Ovary (tissue), 10 donors: ENCODE measurements at places on chromosomes 6 and 20. TPM values are rescaled to one million over a fixed set of nuclear protein-coding genes. Genes with fewer than 3 reads are reported as not detected.

Gene SLC52A3
- 2.3 TPM for total RNA-seq

Gene ADGRF4
- total RNA-seq = not detected

DNA sequence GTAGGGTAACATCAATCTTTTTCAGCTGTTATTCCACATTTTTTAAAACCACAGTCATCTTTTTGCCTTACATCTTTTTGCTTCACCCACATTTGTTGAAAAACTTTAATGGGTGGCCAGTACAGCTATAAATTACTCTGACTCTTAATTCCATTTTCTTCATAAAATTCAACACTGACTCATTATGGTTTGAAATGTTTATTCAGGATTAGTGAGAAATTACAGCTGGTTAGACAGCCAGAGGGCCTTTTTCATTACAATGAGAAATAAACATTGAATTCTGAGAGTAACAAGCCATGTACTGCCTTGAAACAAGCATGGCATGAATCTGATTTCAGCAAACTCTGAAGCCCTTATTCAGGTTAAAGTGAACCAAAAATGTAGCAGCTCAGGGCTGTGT is 19.5 kb downstream of the NDUFAF4 start:
- no peak overlapping the region for H3K4me3 ChIP-seq
- DNase-seq = no peak
- H3K27ac ChIP-seq = no peak overlapping the region
- H3K27me3 ChIP-seq = no peaks in the 10 kb centered on the region
- H3K4me1 ChIP-seq = no peaks in the 10 kb centered on the region

DNA sequence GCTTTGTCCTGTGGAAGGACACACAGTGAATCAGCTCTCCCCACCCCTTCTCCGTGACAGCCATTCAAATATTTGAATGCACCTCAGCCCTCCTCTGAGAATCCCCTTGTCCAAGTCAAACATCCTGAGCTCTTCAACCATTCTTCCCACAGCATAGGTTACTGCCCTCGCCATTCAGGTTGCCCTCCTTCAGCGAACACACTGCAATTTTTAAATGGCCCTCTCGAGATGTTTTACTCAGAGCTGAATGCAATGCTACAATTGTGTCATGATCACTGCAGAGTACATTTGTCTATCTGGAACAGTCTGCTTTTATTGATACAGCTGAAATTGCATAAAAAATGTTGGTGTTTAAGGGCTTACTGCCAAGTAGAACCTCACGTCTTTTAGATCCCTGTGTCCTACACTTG is 48.9 kb downstream of the SLC2A12 start:
- no peaks in the 10 kb centered on the region for H3K27me3 ChIP-seq
- H3K4me3 ChIP-seq = no peak overlapping the region
- DNase-seq = no peak
- H3K36me3 ChIP-seq = no peaks in the 10 kb centered on the region
- H3K4me1 ChIP-seq = no peaks in the 10 kb centered on the region

DNA sequence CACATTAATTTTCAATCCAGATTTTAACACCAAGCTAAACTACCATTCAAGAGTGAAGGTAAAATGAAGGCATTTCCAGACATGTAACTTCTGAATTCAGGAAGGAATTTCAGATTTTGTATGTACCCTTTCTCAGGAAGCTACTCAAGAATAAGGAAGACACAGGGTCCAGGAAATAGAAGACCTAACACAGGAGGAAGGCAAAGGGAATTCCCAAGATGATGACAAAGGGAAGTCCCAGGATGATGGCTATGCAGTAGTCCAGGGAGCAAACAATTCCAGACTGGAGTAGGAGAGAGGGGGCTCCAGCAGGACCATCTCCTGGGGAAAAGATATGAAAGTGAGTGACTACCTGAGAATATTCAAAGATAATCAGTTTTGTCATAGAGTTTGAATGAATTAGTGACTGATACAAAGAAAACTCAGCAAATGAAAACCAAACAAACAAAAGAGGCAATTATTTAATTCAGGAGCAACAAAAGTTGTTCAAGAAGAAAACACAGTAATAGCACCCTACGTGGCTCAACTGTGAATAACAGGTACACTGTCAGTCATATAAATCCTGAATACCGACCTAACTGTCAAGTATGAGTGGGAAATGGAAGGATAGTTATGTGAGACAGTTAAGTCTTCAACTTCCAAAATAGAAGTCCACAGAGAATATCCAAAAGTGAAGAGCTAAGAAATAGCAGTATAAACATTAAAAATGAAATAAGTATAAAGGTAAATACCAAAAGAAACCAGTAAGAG is 4.0 kb downstream of the RNF24 start:
- DNase-seq = no peak
- H3K4me3 ChIP-seq = no peak overlapping the region
- no peaks in the 10 kb centered on the region for H3K27me3 ChIP-seq
- peaks cover 7% of the 10 kb centered on the region for H3K4me1 ChIP-seq
